Epithelial cell of prostate (primary cell): ENCODE measurements at places on chromosomes 16 and 17.

GRCh38 chr16:74954763-74955162 lies 30.2 kb downstream of the WDR59 start:
- no peak for DNase-seq

- DNase-seq: peak; percentile 41
These were observed 882.8 kb upstream of the SOX9 start for GRCh38 chr17:71237903-71238538.

- DNase-seq: no peak
These were observed 11.8 kb upstream of the FAM117A start for GRCh38 chr17:49775546-49776260.

- no peak for DNase-seq
These were observed 26.1 kb upstream of the DHRS7B start for GRCh38 chr17:21100636-21101035.

GRCh38 chr16:22926105-22926751 lies 112.3 kb downstream of the HS3ST2 start:
- no peak for DNase-seq

DNA sequence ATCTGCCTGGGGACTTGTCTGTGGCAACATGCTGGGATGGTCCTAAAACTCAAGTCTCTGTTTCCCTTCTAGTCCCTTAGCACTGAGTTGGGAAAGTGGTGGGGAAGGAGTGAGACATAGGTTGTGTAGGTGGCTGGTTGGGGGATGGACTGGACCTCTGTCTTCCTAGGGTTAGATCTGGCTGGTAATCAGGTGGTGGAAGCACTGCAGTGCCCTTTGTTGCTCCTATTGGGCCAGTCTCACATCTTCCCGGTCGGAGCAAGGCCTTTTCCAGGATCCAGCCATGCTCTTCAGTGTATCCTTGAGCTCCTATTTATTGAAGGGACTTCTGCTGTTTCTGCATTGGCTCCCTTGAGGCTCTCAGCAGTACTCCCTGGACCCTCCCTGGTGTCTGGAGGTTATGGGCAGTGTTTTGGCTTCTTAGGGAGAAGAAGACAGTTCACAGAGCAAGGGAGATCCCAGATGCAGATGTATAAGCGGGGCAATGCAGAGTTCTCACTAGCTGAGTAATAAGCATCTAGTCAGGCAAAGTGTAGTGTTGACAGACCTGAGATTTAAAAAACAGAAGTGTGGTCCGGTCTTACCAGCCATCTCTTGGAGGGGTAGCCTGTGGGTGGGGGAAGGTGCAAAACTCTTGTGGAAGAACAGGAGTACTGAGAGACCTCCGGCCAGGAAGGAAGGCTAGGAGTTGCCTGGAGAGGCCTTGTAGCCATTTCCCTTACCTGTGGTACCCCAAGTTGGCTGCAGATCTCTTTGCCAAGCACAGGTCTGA lies 1.3 kb upstream of the NUTF2 start:
- no peak for DNase-seq

DNA sequence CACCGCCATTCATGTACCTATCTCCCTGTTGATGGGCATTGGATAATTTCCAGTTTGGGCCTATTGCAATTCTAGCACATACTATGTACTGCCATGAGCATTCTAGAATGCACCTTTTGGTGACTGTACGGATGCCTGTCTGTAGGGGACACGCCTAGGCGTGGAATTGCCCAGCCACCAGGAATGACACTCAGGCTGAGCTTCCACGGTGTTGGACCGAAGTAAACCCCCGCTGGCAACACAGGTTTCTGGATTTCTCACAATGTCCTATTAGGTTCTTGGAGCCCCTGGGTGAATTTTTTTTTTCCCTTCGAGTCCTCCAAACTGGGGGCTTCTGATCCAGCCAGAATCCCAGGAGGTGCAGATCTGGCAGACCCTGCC lies 146.6 kb downstream of the IRF8 start:
- no peak for DNase-seq
